Activated CD4-positive, alpha-beta memory T cell treated with anti-CD3 and anti-CD28 coated beads for 36 hours (primary cell): ENCODE measurements at places on chromosomes 2 and 18. TPM values are rescaled to one million over a fixed set of nuclear protein-coding genes. Genes with fewer than 3 reads are reported as not detected.

Gene MATN3
- not detected for total RNA-seq

Gene SULT1C4
- not detected for total RNA-seq

Gene FLACC1
- 0.67 TPM for total RNA-seq

Gene TMEM163
- total RNA-seq: not detected

Gene RNF144A
- total RNA-seq: 21.4 TPM

Gene CCDC68
- not detected for total RNA-seq

Gene KCNS3
- total RNA-seq: 0.17 TPM

Gene MPPE1
- 34.0 TPM for total RNA-seq

Gene NRBP1
- 80.8 TPM for total RNA-seq

Gene HPCAL1
- 82.6 TPM for total RNA-seq

Gene RNF152
- 0.26 TPM for total RNA-seq

Gene TLX2
- total RNA-seq: 0.94 TPM

Gene FBLN7
- total RNA-seq: 40.2 TPM

Gene EML6
- total RNA-seq: 0.50 TPM

Gene DYNAP
- not detected for total RNA-seq

Gene CD8A
- 2.7 TPM for total RNA-seq

Gene LOXHD1
- total RNA-seq: 0.05 TPM

Gene POTEJ
- total RNA-seq: not detected

Gene LHCGR
- total RNA-seq: not detected

Gene CREB1
- total RNA-seq: 90.7 TPM

Gene SKA1
- 44.2 TPM for total RNA-seq

Gene CSRNP3
- total RNA-seq: not detected

Gene VAMP8
- total RNA-seq: 112 TPM

Gene SNTG2
- total RNA-seq: 0.67 TPM

Gene FBXO15
- total RNA-seq: 0.75 TPM

Gene INO80B
- 32.8 TPM for total RNA-seq

Gene SERPINB2
- total RNA-seq: not detected

Gene HDLBP
- 243 TPM for total RNA-seq

Gene EGR4
- total RNA-seq: 0.34 TPM

Gene RBFA
- total RNA-seq: 31.8 TPM

Gene MCEE
- 16.1 TPM for total RNA-seq

Gene QPCT
- 0.68 TPM for total RNA-seq

Gene ACTR2
- total RNA-seq: 401 TPM

Gene CRYGD
- not detected for total RNA-seq

Gene AQP12B
- total RNA-seq: not detected

Gene DSC3
- not detected for total RNA-seq

Gene METAP1D
- total RNA-seq: 3.9 TPM

Gene DCDC2C
- total RNA-seq: not detected

Gene RGPD3
- 0.31 TPM for total RNA-seq

Gene DQX1
- total RNA-seq: 0.56 TPM

Gene CCDC74A
- 5.5 TPM for total RNA-seq

Gene LIPG
- 0.17 TPM for total RNA-seq
